ENCODE measurements at places on chromosomes 5 and 9.

DNA sequence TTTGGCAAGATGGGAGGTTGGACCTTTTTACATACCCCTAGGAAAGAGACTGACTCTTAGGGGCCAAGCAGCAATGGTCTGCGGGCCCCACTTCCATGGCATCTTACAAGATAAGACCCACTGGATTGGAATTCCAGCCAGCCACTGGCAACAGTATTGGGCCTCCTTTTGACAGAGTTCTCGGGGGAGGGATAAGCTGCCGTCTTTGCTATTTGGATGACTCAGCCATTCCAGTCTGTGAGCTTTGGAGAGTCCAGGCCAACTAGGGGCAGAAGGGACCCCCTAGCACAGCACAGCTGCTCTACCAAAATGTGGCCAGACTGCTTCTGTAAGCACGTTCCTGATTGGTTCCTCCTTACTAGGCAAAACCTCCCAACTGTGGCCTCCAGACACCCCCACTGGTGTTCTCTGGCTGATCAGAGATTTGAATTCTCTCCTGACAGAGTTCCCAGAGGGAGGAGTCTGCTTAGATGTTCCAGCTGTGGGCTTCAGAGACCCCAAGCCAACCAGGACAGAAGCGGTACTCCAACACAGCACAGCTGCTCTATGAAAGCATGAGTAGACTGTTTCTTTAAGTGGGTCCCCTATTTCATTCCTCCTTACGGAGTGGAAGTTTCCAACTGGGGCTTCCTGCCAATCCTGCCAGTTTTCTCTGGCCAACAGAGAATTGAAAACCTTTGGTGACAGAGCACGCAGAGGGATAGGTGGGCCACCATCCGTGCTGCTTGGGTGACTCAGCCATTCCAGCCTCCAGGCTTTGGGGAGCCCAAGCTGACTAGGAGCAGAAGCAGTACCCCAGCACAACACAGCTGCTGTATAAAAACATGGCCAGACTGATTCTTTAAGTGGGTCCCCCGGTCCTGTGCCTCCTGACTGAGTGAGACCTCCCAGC, 672.1 kb upstream of the RIOK2 start:
- DNase-seq, result no peak

DNA sequence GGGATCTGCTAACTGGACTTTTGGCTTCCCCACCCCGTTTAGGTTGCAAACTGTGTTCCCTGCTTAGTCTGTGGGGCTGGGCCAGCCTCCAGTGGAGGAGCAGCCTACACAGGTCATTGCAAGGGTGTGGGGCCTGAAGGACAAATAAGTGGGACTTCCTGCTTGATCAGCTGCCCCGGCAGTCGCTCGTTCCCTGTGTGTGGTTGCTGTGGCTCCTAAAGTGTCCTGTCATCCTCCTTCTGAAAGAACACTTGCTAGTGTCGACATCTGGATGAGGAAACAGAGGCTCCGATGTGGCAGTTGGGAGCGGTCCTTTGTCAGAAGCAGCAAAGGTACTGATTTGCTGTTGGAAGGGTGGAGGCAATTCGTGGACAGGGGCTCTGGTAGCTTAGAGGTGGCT, 88.9 kb upstream of the TBCA start:
- no peak for DNase-seq

DNA sequence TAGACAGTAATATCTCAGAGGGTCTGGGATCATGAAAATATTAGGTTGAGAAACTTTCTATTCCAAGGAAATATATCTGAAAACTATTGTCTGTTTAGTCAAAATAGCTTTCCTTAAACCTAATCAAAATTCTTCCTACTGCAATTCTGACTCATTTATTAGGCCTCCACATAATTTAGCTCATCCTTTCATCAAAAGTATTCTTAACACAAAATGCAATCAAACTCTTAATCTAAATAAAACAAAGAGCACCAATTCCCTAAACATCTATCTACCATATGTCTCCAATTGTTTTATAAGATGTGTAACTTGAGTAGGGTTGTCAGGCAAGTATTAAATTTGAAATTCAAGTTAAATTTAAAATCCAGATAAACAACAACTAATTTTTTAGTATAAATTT, 142.1 kb downstream of the PLK2 start:
- DNase-seq, result no peak

DNA sequence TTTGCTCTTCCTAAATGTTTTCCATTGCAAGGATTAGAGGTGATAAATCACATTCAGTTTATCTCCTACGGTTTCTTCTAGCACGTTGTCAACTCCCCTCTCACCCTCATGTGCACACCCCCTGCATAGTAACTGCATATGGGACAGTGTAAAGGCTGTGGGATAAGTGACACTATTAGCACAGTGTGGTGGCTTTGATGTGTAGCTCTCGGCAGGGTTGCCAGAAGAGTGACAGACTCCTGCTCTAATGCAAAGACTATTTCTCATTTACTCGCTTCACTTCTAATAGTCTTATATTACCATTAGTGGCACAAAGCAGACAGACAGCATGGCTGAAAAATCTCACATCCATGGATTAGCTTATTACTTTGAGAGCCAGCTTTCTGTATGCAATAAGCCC, 454.6 kb downstream of the CETN3 start:
- DNase-seq, result no peak

DNA sequence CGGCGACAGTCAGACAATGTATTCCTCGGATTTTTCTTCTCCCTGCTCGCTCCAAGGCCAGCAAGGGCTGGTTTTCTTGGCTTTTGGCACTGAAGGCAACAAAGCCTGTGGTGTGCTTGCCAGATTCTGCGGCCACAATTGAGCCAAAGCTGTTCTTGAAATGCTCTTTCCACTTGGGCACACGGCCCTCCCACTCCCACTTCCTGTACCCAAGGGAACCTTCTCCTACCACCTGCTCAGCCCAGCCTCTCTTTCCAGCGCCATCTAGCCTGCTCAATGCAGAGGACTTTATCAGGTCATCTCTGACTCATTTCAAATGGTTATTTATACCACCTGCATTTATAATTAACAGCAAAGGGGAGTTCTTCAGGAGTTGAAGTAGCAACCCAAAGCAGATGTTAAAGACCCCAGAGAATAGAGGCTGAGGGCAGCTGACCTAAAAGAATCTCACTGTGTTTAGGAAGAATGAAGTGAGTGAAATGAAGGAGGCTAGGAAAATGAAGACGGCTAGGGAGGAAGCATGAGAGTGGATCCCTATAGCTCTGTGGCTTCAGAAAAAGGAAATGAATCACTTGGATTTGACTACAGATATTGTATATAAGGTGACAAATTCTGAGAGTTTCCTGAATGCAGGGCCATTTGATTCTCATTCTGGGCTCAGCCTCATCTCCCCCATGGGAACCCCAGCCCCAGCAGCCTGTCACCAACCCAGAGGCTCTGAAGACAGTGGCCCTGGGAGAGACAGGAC, 439.0 kb downstream of the ENC1 start:
- no peak for DNase-seq

- no peak for DNase-seq
These were observed 19.9 kb upstream of the ERAP2 start for GRCh38 chr5:96856371-96856770.

DNA sequence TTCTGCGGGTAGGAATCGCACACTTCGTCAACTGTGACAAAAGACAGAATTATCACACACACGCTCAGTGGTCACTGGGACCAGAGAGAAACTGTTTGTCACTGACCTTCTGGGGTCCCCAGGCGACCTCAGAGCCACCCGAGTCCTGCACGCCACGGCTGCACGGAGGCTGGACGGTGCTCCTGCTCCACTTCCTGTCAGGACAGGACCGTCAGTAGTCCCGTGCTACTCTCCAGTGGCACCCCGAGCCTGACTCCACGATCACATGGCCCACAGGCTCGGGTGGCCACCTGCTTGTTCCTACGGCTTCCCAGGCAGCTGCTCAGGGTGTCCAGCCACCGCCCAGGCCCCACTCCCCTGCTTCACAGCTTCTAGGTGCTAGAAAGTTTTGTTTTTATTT, 17.9 kb downstream of the MRNIP start:
- DNase-seq, result no peak

DNA sequence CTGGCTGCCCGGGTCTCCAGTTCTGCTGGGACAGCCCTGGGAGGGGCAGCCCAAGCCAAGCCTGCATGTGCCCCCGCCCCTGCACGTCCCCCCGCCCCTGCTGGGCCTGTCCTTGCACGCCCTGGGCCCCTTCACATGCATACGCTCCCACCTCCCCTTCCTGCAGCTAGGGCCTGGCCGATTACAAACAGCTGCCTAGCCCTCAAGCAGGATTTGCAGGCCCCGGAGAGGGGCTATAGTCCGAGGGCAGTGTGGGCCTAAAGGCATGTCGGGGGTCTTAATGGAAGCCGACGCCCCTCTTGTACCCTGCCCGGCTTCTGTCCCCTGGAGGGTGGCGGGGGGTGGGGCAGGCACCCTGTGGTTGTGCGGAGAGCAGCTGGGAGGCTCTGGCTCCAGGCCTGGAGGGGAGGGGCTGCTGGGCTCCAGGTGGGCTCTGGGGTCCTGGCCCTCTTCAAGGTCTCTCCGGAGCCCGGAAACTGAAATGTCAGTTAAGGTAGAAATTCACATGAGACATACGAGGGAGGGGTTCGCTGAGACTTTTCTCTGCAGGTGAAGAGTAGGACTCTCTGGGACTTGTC, 16.9 kb downstream of the COL5A1 start:
- DNase-seq, result no peak

DNA sequence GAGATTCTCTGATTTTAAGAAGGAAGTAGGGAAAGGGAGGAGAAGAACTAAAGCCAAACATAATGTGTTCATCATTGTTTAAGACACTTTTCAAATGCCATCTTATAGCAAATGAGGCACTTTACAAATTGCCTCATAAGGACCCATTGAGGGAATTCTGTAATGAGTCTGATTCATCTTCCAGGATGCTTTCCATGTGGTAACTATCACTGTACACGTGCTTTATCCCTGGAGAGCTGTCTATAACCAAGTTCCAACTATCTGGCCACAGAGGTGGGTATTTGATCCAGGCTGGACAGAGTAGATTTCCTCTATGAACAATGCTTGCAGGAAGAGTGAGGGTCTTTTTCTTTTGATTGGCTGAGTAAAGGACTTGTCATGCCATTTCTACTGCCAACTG, 183.5 kb upstream of the NFIB start:
- DNase-seq, result no peak

DNA sequence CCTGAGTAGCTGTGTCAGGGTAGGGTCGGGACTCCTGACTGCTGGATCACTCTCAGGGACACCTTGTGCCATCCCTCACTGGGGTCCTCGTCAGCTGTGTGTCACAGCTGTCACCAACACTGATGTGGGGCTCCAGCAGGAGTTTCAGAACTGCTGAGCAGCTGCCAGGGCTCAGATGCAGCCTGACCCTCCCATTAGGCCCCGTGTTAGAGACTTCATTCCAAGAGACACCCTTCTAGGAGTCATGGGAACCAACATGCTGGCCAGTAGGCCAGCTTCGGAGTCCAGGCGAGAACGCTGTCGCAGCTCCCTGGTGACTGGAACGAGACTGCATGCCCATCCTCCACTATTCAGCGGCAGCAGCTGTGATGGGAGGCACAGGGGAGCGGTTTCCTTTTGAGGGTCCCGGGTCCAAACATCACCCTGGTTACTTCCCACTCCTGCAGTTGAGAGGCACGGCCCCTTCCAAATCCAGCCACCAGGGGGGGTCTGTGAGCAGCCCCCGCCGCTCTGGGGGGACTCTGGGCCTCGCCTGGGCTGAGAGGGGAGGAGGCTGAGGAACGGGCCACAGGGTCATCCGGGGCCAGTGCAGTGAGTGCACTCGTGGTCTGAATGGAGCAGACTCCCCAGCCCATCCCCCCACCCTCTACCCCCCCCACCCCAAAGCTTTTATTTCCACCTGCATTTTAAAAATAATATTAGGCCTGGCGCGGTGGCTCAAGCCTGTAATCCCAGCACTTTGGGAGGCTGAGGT, 12.6 kb upstream of the TCF7 start:
- peak; percentile 82 for DNase-seq

- no peak for DNase-seq
These were observed 49.2 kb downstream of the EBF1 start for GRCh38 chr5:159050316-159051143.

DNA sequence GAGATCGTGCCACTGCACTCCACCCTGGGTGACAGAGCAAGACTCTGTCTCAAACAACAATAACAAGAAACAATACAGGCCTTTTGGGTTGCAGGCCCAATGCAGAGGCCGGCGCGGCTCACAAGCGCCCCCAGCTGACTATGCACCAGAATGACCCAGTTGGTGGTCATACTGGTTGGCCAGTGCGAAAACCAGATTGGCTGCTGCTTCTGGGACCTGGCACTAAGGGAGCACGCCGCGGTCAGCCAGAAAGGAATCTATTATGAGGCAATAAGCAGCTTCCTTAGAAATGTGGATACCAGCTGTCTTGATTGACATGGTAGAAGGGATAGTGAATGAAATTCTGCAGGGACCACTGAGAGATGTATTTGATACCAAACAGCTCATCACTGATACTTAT, 35.0 kb downstream of the RANBP17 start:
- no peak for DNase-seq

DNA sequence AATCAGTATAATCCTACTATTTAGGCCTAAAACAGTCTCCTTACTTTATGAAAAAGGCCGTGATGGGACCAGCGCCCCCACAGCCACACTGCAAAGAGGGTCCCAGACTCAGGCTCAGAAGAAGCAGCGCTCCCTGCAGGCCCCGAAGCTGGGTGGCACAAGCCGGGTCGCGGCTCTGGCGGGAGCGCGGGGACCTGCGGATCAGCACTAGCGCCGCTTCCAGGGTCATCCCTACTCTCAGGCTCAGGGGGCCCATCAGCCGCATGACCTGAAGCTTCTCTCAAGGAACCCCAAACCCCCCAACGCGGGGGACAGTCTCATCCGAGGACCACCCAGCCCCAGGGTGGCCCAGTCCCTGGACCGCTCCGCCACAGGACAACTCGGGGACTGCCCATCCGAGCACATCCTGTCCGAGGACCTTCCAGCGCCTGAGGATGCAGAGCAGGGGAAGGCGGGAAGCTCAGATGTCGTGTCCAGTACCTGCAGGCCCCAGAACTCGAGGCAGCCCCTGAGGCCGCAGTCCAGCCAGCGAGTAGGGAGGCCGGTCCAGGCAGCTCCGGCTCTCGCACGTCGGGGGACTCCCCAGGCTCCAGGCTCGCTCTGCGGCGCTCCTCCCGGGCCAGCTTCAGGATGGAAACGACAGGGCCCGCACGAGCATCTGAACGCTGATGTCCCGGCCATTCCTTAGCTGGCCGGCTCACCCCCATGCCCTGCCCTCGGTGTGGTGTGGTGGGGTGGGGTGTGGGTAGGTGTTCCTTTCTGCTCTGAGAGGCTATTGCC, 32.4 kb upstream of the CDK20 start:
- DNase-seq, result no peak

DNA sequence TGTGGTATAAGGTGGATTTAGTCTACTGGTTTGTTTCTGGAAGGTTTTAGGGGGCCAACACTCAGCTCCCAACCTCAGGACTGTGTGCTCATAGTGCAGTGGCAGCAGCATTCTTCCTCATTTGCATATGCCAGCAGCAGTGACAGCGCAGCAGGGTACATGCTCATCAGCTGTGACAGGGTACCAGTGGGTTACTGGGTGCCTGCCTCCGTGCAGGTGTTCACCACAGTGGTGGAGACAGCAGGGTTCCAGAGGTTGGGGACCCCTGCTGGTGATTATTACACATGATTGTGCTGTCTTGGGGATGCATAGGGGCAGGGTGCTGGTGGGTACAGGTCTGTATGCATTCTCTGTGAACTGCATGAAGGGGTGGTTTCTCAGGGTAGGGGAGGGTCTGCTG, 45.5 kb upstream of the IFNE start:
- DNase-seq, result no peak
